ENCODE measurements at places on chromosomes 1 and 21.

- DNase-seq: no peak
These were observed 402.5 kb downstream of the HHAT start for GRCh38 chr1:210731193-210731592.

- no peak for DNase-seq
These were observed at the start of gene SOX13 for GRCh38 chr1:204072931-204073836. Gene SOX13, plus strand, starts transcription at chr1:204073115. Its CDS starts 39,801 bp downstream, at chr1:204112916.

GRCh38 chr1:203934027-203934426 is 72.6 kb downstream of the SNRPE start:
- no peak for DNase-seq

GRCh38 chr1:198166900-198167299 is 10.1 kb downstream of the NEK7 start:
- no peak for DNase-seq

- no peak for DNase-seq
These were observed 54.4 kb upstream of the BCL10 start for GRCh38 chr1:85330711-85331290.

DNA sequence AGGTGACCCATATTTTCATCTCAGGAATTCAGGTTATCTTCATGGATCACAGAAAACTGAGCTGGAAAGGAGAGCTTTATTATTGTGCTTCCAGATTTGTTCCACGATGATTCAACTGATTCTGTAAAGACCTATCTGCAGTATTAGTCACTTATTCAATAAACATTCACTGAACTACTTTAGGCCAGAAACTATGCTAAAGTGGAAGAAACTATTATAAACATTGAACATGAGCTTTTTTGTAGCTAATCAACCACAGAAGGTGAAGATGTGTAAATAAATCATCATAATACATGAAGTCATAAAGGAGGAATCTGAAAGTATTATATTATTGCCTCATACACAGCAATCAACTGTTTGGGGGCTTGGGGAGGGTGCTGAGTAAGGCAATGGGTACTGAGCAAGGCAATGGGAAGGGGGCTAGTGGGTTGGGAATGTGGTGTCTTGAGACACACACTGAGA is 30.6 kb upstream of the EXO1 start:
- no peak for DNase-seq

DNA sequence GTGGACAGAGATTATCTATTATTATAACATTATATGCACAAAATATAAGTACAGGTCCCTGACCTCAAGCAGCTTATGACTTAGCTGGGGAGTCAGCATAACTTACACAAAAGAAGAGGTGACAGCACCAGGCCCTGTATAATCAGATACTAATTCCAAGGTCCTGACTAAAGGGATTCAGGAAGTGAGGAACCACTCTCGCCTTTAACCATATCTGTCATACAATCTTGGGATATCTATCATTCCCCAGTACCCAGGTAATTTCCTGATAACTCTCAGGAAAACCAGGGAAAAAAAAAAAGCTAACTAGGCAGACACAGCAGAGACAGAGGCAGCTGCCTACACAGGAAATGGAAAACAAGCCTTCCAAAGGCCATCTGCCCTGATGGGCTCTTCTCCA is 78.5 kb upstream of the CAMK1G start:
- no peak for DNase-seq

GRCh38 chr1:181662606-181663005 is 179.3 kb downstream of the CACNA1E start:
- no peak for DNase-seq
